Activated T-helper 1 cell treated with anti-CD3 and anti-CD28 coated beads, Interleukin-12 subunit alpha, Interleukin-12 subunit beta, Interleukin-2, Interleukin-4 antibody, amounts not matched to agents 30 ng/mL and 10 ng/mL and 1 ng/mL, durations not matched to agents 14 hours and 24 hours and 36 hours (primary cell): ENCODE measurements at places on chromosomes 4 and X.

DNA sequence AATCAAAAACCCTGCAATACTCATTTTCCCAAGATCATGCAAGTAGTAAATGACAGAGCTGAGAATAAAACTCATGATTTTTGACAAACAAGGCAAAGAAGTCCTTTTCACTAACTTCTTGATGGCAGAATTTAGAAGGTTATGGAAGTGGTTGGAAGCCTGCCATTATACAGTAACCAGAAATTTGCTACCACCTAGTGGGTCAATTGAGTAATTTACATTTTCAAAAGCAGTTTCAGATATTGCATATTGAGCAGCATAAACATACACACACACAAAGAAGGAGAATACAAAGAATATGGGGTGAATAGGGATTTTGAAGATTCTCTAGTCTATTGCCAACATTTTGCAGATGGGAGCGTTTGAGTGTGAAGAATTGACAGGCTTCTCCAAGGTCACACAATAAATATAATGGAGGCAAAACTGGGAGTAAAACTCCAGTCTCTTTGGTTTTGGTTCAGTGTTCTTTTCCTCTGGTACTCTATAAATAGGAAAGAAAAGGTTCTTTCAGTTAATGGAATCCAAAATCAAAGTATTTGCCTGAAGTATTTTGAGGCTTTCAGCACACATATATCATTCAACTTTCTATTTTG, 70.2 kb downstream of the GC start:
- no peak for DNase-seq

- DNase-seq = no peak
Observed at GRCh38 chr4:20687864-20688263, 12.4 kb upstream of the PACRGL start.

GRCh38 chrX:14409341-14409740, 120.0 kb upstream of the GLRA2 start:
- no peak for DNase-seq

GRCh38 chr4:140764785-140765392, 8.7 kb upstream of the TBC1D9 start:
- DNase-seq = no peak

DNA sequence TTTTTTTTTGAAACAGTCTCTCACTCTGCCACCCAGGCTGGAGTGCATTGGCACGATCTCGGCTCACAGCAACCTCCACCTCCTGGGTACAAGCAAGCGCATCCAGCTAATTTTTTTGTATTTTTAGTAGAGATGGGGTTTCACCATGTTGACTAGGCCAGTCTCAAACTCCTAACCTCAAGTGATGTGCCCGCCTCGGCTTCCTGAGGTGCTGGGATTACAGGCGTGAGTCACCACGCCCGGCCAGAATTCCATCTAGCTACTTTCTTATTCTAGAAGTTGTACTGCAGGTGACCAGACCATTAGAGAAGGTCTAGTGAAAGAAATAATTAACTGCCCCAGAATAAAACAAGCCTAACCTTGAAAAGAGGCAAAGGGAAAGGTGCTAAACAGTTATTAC, 2.3 kb downstream of the LRBA start:
- DNase-seq = no peak

GRCh38 chr4:13323921-13324320, 160.2 kb downstream of the RAB28 start:
- DNase-seq = no peak

GRCh38 chr4:3677748-3678070, 88.5 kb upstream of the ADRA2C start:
- DNase-seq = no peak

GRCh38 chr4:39770005-39770404, 72.1 kb downstream of the UBE2K start:
- DNase-seq = no peak

- no peak for DNase-seq
Observed at GRCh38 chr4:98605216-98605615, 53.2 kb downstream of the TSPAN5 start.
